ENCODE measurements at places on chromosomes 12 and 14. TPM values are rescaled to one million over a fixed set of nuclear protein-coding genes. Genes with fewer than 3 reads are reported as not detected.

DNA sequence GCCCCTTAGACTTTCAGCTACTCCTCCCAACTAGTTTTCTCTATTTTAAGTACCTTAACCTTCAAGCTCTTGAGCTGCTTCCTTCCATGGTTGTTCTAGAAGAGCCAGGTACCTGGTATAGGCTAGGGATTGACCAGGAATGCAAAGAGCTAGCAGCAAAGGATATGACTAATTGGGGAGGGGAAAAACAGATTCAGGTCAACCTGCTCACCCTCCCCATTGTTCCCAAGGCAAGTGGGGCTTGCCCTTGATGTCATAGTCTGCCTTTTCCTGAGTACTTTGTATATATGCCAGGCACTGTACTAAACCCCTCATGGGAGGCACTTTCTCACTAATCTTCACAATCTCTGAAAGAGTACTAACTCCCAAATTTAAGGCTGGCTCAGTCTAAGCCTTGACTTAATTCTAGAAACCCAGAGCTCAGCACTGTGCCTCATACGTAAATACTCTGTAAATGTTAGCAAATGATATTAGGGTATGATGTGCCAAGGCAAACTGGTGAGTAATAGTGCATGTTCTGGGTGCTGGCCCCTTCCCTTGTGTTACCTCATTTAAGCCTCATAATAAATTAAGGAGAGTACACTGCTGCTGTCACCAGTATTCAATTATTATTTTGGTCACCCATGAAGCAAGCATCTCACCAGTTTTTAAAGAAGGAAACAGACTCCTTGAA is 42.2 kb downstream of the SUDS3 start:
- peak; percentile 77 for DNase-seq

GRCh38 chr14:69170839-69171238 is 17.9 kb upstream of the DCAF5 start:
- no peak for DNase-seq

- no peak for DNase-seq
Measured at GRCh38 chr12:5456030-5456429, 24.1 kb downstream of the NTF3 start.

The OVCH1 gene
- total RNA-seq, result not detected

- DNase-seq, result no peak
Measured at GRCh38 chr14:56810147-56810719, at the start of gene OTX2. Gene OTX2, minus strand, starts transcription at chr14:56810479. Its CDS starts 5,023 bp downstream, at chr14:56805456.

- DNase-seq, result no peak
Measured at GRCh38 chr12:53985994-53986685, 1.2 kb downstream of the HOXC10 start.

GRCh38 chr12:13980538-13981295 is 685 bp downstream of the GRIN2B start:
- peak; percentile 0 for DNase-seq

The SERPINA9 gene
- not detected for total RNA-seq

DNA sequence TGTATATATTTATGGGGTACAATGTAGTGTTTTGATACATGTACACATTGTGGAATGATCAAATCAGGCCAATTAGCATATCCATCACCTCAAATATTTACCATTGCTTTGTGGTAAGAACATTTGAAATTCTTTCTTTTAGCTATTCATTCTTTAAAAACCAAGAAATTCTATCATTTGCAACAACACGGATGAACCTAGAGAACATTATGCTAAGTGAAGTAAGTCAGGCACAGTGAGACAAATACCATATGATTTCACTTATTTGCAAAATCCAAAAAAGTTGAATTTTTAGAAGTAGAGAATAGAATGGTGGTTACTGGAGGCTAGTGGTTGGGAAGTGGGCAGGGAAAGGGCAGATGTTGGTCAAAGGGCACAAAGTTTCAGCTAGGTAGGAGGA is 129.3 kb upstream of the PTPRQ start:
- no peak for DNase-seq

DNA sequence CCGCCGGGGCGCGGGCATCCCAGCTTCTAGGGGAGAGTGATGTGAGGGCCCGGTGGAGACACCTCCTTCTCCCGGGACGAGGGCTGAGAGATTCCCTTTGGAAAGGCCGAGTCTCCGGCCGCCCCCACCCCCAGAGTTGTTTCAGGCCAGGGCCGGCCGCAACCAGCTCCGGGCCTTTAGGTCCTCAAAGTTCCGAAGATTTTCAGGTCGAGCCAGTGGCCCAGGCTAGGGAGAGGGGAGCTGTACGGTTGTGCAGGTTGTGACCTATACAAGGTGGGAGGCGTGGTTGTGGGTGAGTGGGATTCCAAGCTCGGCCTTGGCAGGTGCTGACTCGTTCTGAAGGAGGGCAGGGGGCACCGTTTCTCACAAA is 18.4 kb upstream of the ANKRD33 start:
- no peak for DNase-seq

DNA sequence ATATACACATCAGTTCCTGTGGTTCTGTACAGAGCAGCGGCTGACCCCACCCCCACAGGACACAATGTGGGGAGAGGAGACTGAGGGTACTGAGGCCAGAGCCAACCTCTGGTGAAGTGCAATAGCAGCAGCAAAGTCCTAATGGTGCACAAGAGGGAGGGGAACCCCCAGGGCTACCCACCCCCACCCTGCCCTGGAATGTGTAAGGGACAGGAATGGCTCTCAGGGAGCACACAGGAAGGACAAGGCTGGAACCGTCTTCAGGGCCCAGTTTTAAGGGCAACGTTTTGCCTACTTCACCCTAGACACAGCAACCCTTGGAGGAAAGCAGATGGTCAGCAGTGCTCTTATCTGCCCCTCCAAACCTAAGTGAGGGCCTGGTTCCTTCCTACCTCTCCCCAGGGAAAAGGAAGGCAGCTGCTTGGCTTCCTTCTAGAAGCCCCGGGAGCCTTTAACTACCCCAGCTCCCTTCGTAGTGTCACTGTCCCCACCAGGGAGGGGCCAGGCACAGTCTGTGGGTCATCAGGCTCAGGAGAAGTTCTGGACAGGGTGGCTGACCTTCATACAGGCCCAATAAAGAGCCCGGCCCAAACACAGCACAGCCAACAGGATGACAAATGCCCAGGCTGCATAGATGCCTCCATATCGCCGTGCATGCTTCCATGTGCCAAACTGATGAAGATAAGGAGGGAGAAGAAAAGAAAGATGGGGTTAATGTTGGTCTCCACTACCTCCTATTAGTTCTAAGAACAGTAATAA is 3.0 kb downstream of the PIP4P1 start:
- no peak for DNase-seq

GRCh38 chr12:131132118-131132892 is 178.6 kb downstream of the ADGRD1 start:
- DNase-seq, result no peak

- no peak for DNase-seq
Measured at GRCh38 chr14:105384041-105384557, 14.2 kb upstream of the TEX22 start.

The BDKRB2 gene
- 16.7 TPM for total RNA-seq

- no peak for DNase-seq
Measured at GRCh38 chr14:38207736-38208617, at the start of gene SSTR1. Gene SSTR1, plus strand, starts transcription at chr14:38207904. Its CDS starts 1,486 bp downstream, at chr14:38209390.
